ENCODE measurements at places on chromosomes 4 and X. TPM values are rescaled to one million over a fixed set of nuclear protein-coding genes. Genes with fewer than 3 reads are reported as not detected.

The MUC7 gene
- not detected for total RNA-seq

The GUCY1B1 gene
- 0.72 TPM for total RNA-seq

GRCh38 chr4:33411182-33411581 is 2691.0 kb downstream of the PCDH7 start:
- H3K36me3 ChIP-seq, result no peaks in the 10 kb centered on the region
- no peaks in the 10 kb centered on the region for H3K4me1 ChIP-seq
- H3K27ac ChIP-seq, result no peak overlapping the region
- H3K27me3 ChIP-seq, result no peaks in the 10 kb centered on the region

GRCh38 chr4:5891563-5892322 is 1.1 kb downstream of the CRMP1 start:
- H3K27me3 ChIP-seq, result peaks cover 47% of the 10 kb centered on the region
- no peaks in the 10 kb centered on the region for H3K36me3 ChIP-seq
- no peak overlapping the region for H3K27ac ChIP-seq
- H3K4me3 ChIP-seq, result no peak overlapping the region

DNA sequence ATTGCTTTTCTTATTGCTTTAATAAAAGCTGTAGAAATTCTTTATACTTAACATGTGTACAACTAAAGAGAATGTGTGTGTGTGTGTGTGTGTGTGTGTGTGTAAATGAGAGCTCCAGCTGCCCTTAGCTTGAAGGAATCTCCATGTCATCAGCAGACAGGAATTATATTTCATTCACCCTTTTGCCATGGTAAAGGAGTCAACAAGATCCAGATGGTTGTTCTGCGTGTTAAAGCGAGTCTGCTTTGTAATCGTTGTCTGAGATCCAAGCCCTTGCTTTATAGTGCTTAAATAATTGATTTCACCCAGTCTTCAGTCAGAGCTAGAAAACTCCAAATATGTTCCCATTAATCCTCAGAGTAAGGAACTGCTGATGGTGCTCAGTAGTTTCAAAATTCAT is 285.5 kb downstream of the PDGFC start:
- no peak overlapping the region for H3K27ac ChIP-seq
- no peaks in the 10 kb centered on the region for H3K36me3 ChIP-seq
- H3K4me1 ChIP-seq, result no peaks in the 10 kb centered on the region
- H3K4me3 ChIP-seq, result no peak overlapping the region
- no peak for DNase-seq
- no peaks in the 10 kb centered on the region for H3K27me3 ChIP-seq

Data from activated naive CD4-positive, alpha-beta T cell treated with anti-CD3 and anti-CD28 coated beads for 36 hours (primary cell).